HuH-7.5 (cell line): ENCODE measurements at places on chromosomes 3 and 15.

DNA sequence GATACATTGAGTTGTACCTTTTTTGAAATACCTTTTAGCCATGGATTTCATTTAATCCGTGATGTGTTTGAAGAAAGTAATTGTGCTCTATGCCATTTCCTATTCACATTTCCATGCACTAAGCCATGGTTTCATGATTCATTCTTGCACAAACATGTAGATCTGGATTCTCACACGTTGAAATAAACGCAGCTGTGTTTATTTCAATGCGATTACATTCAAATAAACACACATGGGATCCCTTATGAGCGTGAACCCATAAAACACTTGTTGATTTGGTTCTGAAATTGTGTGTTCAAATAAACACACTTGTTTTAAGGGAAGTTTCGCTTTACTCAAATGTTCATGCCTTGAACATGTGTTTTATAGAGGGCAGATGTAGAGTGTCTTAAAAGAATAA is 39.2 kb downstream of the BBX start:
- no peak for DNase-seq

GRCh38 chr3:157226173-157226847 is 66.4 kb upstream of the CCNL1 start:
- no peak for DNase-seq

DNA sequence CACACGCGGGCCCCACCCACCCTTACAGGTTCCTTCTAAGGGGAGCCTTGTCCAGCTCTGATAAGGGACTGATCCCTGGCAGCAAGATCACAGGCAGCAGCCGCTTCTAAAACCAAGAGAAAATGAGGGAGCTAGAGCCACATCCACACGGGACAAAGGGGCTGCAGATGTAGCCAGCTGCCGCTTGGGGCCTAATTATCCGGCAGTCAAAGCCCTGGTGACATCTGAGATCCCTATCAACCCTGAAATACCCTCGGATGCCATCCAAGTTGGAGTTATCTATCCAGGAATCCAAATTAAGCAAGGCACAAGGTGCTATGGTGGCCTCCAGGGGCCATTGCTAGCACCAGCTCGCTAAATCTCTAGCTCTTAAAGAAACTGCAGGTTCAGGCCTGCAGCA is 248.3 kb downstream of the VPS13C start:
- no peak for DNase-seq

- no peak for DNase-seq
Measured at GRCh38 chr3:71806736-71807135, 21.8 kb upstream of the PROK2 start.

DNA sequence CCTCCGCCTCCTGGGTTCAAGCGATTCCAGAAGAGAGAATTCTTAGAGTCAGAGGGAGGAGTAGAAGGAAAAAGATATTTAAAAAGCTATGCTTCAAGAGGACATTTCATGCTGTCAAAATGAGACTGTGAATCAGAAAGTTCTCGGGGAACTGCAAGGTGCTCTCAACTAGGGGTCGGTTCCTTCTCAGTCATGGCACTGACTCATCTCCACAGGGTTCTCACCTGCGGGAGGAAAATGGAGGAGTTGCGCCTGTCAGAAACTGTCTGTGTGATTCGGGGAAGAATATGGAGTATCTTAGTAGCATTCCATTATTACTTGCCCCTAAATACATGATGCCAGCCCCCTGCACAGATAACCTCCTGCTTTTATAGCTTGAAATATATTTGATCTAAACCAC is 47.4 kb downstream of the APH1B start:
- DNase-seq, result no peak

- no peak for DNase-seq
Measured at GRCh38 chr15:83039206-83039605, 27.8 kb upstream of the C15orf40 start.

GRCh38 chr15:75655931-75656330 is 8.2 kb downstream of the SNX33 start:
- DNase-seq, result no peak

GRCh38 chr3:16286161-16286560 is 21.1 kb downstream of the OXNAD1 start:
- no peak for DNase-seq

DNA sequence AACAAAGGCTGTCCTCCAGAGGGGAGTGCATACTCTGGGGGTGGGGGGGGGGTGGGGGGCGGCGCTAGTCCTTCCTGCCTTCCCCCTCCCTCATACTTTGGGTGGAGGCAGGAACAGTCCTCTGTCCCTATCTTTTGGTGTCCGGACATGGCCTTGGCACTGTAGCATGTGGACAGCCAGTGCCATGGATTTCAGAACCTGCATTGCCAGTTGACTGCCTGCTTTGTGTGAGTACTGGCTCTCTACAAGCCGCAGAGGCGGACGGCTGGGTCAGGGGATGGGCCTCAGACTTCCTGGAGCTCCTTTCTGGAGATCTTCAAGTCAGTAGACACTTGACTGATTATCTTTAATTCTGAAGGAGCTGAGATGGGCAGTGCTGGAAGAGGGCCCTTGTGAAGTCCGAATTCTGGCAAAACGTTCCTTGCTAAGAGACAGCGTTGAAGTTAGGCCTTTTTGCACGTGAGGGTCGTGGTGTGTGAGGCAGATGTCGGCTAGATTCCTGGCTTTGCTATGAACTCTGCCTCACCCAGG is 2.5 kb downstream of the CLDN11 start:
- no peak for DNase-seq

- no peak for DNase-seq
Measured at GRCh38 chr3:187946163-187946691, 201.0 kb upstream of the BCL6 start.

DNA sequence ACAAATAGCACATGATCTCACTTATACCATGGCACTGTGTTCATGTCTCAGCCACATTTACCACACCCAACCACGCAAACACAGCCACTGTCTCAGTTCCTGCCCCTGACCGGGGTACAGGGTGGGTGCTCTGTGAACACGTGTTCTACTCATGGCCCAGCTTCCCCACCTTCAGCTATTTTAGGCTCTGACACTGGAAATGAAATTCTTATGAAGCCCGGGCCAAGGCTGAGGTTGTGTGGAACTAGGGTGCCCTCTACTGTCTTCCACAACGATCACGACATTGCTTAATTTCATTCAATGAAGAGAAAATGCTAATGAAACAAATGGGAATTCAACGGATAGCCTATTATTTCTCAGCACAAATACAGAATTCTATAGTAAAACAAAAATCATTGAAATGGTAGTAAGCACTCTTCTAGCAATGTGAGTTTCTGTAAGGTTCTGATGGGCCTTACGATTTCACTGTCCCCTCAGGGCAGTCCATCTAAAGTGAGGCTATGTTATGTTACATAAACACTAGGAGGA is 2.1 kb upstream of the GABRA5 start:
- DNase-seq, result peak; percentile 43

- DNase-seq, result no peak
Measured at GRCh38 chr3:13073326-13074005, at the start of gene IQSEC1. Gene IQSEC1, minus strand, starts transcription at chr3:13073429. Its CDS starts 415 bp downstream, at chr3:13073014.

- DNase-seq, result no peak
Measured at GRCh38 chr3:105166893-105167292, 199.8 kb upstream of the ALCAM start.

DNA sequence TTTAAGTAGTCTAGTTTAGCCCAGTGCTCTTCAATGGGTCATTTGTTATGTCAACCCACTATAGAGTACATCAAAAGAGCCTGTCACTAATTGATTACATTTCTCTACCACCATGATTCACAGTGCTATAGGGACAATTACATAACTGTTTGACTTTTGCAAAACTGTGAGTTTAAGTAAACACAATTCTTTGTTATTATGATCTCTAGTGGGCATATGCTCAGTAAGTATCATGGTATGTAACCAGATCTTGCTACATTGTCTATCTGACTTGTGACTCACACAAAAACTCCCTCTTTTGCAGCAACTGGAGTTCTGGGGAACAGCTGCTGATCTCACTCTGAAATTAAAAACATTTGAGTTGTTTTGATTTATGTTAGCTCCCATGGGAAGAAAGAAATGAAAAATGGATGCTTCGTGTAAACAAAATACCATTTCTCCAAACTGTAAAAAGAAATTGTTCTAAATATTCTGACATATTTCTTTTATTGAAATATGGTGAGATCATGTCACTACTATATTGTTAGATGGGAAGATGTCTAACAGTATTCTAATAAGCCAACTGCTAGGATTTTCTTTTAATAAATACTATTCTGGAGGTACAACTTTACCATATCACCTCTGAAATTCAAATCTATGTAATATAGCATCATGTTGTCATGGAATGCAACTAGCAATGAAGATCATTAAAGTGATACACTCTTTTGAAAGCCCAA is 470.4 kb downstream of the ROBO1 start:
- peak; percentile 1 for DNase-seq

DNA sequence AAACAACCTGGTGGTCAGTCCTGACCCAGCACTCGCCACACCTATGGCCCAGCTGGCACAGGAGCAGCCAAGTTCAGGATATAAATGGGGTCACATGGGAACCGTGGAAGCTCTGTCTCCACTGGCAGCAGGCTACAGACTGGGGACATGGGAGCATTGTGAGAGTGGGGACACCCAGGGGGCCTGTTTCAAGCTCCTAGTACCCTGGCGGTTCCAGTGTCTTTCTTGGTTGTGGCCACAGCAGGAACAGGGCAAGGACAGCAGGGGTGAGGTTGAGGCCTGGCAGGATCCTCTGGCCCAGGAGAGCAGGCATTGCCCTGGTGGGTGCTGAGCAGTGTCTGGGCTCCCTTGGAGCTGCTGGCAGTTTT is 1.9 kb downstream of the CSK start:
- DNase-seq, result no peak

- DNase-seq, result no peak
Measured at GRCh38 chr15:27512281-27513001, 541.5 kb downstream of the GABRG3 start.

- no peak for DNase-seq
Measured at GRCh38 chr3:30682434-30683155, 76.2 kb downstream of the TGFBR2 start.

DNA sequence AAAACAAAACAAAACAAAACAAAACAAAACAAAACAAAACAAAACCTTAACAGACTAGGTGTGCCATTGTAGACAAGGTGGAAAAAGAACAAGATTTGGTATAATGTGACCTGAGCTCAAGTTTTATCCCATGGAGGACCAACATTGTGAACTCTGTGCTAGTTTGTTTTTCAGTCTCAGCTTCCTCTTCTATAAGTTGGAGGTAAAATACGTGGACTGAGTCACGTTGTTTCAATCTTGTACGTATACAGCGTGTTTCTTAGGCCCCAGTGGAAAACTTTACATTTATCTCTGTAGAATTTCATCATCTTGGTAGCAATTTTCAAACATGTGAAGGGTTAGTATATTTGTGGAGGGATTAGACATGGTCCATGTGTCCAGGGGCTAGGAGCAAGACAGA is 261.6 kb downstream of the CD47 start:
- DNase-seq, result no peak

GRCh38 chr15:85621094-85621493 is 173.6 kb downstream of the KLHL25 start:
- no peak for DNase-seq

DNA sequence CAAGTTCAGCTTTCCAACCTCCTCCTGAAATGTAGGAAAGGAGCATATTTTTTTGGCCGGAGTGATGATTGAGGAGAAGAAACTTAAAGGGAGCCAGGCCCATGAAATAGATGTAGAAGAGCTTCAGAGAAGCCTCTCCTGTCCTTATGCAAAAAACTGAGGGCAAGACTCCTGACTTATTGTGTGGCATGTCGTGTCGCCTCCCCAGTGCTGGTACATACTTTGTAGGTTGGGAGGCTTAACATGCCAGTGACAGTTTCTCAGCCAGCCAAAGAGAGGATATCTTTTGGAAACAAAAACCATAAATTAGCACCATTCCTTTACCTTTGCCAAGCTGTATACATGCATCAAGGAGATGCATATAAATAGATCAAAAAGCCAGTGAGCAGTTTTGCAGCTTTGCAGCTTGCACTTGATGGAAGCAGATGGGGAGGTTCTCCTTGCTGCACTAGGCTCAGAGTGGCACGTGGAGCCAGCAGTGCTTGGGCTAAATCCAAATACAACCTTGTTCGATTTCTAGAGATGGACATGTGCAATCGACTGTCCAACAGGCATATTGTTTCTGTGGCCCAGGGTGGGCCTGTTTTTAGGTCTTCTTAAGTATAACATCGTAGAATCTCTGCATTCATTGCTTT is 10.2 kb downstream of the SLCO3A1 start:
- no peak for DNase-seq

DNA sequence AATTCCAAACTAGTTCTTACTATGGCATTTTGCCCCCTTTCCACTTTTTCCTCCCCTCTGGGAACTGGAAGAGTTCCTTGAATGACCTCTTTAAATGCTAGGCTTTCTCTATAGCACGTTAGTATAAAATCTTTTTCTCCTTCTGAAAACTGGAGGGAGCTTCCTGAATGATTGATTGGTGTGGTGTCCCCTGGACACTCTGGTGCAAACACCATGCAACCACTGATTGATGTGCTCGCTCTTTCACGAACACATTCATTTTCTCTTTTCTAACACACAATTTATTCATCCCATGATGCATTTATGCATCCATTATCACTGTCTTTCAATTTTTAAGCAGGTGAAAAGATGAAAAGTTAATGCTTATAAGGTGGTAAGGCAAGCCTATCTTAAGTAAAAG is 159.1 kb upstream of the NANOGP8 start:
- DNase-seq, result no peak

- DNase-seq, result no peak
Measured at GRCh38 chr3:113136071-113136470, 75.3 kb upstream of the BOC start.

DNA sequence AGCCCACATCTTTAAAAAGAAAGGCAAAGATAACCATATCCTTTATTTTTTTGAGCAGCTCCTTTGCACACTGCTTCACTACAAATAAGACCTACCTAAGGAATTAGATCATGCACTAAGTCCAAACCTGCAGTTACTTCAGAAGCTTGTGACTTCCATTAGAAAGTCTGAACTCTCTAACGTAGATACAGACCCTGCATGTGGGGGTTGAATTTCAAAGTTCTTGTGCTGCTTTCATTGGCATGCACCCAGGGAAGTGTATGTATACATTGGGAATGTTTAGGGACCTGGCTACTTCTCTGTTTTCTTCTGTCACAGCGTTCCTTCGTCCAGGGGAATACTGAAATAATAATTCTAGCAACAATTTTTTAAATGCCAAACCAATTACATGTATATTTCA is 185.2 kb upstream of the IL12A start:
- no peak for DNase-seq

DNA sequence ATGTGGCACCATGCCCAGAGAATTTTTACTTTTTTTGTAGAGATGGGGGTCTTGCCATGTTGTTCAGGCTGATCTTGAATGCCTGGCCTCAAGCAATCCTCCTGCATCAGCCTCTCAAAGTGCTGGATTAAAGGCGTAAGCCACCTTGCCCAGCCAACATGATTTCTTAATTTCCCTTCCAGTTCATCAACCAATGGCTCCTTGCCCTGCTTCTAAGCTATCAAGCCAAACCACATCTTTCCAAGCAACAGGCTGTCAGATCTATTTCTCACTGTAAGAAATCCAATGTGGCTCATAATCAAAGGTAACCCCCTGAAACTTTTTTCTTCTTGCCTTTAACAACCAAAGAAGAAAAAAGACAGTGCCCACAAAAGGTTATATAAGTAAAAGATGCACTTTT is 204.2 kb upstream of the ICE2 start:
- no peak for DNase-seq

- no peak for DNase-seq
Measured at GRCh38 chr15:41978534-41978933, 6.2 kb upstream of the EHD4 start.

- DNase-seq, result no peak
Measured at GRCh38 chr3:26515351-26515750, 107.2 kb upstream of the LRRC3B start.
